Mesothelial cell of epicardium (in vitro differentiated cells): ENCODE measurements at places on chromosomes 11 and 22. TPM values are rescaled to one million over a fixed set of nuclear protein-coding genes. Genes with fewer than 3 reads are reported as not detected.

GRCh38 chr11:4626207-4627099 lies 10.8 kb upstream of the OR51D1 start:
- DNase-seq: peak; percentile 42
- no peak overlapping the region for H3K27ac ChIP-seq
- H3K36me3 ChIP-seq: no peaks in the 10 kb centered on the region
- peaks cover 33% of the 10 kb centered on the region for H3K27me3 ChIP-seq
- H3K4me3 ChIP-seq: no peak overlapping the region

GRCh38 chr11:75264356-75264755 lies 23.8 kb downstream of the TPBGL start:
- H3K27me3 ChIP-seq: peaks cover 7% of the 10 kb centered on the region
- DNase-seq: no peak
- H3K36me3 ChIP-seq: no peaks in the 10 kb centered on the region
- H3K27ac ChIP-seq: no peak overlapping the region
- no peaks in the 10 kb centered on the region for H3K4me1 ChIP-seq

DNA sequence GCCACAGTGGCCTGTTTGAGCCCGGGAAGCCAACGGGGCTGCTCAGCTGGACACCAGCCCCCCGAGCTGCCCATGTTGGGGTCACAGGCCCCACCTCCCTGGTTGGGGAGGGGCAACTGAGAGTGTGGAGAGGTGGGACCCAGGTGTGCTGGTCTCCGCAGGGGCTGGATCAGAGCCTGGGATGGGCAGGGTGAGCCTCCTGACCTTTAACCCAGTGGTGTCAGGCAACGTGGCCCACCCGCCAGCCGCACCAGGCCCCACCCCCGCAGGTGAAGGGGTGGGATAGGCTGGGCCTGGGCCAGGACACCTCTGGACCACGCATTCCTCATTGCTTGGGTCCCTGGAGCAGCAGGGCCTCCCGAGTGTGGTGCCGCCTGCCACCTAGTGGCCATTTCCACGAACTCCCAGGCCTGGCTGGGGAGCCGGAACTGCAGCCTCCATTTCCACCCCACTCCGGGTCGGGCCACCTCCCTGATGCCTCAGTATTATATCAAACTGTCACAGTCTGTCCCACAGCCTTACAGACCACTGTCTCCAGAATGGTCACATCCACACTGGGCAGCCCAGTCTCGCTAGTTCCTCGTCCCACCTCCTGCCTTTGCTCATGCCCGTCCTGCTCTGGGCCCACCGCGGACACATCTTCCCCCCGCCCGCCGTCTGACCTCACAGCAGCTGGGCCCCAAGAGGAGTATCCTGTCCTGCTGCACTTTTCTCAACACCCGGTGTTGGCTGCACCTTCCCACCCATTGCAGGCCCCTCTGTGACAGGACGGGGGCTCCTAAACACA lies 13.3 kb upstream of the PPP6R3 start:
- H3K4me1 ChIP-seq: no peaks in the 10 kb centered on the region
- H3K27ac ChIP-seq: peak overlapping the region; percentile 34
- H3K27me3 ChIP-seq: no peaks in the 10 kb centered on the region

DNA sequence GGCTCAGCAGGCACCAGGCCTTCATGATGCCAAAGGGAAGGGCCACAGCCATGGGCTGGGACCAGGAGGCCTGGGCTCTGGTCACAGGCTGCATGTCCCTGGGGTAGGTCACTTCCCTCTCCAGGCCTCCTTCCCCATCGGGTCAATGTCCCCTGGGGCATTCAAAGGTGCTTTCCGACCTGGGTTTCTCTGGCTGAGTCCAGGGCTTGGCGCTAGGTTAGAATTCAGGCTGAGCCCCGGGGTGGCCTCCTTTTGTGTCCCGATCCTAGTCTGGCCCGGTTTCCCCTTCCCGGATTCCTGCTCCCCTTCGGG lies 12.2 kb downstream of the MAFF start:
- DNase-seq: no peak
- peaks cover 4% of the 10 kb centered on the region for H3K36me3 ChIP-seq
- H3K27me3 ChIP-seq: peaks cover 13% of the 10 kb centered on the region

Gene HOATZ
- not detected in 3 replicates for total RNA-seq

Gene TMEM45B
- total RNA-seq: 0.69 to 0.81 TPM (median 0.80 TPM) in 3 replicates

Gene THY1
- total RNA-seq: 121 to 127 TPM (median 121 TPM) in 3 replicates

Gene SPTBN2
- total RNA-seq: 62.0 to 63.4 TPM (median 62.4 TPM) in 3 replicates
